ENCODE measurements at places on chromosomes 1 and 21.

DNA sequence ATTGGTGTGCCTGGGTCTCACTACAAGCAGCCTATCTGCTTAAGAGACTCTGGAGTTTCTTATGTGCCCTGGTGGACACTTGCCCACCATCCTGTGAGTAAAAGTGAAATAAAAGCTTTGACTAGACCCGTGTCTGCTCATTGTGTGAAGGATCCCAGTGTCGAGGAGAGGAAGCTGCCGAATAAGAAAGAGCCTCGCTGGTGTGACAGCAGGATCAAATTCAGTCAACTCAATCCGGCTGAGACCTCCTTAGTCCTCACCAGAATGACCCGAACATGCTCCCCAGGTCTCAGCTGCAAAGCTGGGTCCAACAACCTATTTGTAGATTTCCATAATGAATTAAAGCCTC, 14.8 kb downstream of the CD2 start:
- DNase-seq, result no peak

DNA sequence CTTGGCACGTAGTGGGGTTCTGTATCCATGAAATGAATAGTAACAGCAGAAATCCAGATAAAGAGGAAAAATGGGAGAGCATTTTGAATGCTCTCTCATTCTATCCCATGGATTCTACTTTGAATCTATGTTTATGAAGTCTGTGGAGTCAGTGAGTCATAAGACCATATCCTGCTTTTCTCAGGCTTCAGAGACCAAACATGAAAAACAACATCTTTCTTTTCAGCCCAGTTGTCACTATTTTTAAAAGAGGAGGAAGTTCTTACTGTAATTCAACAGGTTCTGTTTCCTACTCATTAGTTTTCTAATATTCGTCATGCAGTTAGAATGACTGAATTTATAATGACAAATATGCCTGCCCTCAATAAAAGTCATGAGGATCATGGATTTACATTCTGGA, 39.4 kb upstream of the CD55 start:
- DNase-seq, result no peak

DNA sequence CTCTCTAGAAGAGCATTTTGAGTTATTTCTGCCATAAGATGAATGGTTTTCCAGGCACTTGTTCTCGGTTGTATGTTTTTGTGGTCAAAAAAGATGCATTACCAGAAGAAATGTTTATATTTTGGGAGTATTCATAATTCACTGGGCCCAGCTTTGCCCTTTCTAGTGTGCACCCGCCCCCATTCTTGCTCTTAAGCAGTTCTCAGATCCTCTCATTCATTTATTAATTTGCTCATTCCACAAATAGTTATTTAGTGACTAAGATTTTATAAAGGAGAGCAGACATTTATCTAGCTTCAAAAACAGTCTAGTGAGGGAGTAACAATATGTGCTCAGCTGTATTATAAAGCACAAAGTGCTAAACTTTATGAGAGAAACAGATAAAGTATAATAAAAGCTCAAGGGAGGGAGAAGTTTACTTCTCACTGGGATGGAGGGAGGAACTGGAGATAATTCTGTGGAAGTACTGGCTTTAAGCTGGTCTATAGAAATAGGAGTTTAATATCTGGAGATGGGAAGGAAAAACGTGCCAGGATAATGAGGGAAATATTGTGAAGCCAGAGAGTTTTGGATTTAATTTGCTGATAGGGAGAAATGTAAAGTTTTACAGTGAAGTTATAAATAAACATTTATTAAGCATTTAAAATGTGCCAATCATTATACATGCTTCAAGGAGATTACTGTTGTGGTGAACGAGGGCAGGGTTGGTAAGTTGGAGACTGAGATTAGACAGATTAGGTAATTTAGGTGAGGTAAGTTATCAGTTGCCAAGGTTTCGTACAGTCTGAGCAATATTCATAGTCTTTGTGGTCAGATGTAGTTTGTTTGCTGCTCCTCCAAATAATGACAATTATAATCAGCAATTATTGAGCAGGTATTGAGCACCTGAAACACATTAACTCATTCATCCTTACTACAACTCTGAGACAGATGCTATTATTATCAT, 9.1 kb upstream of the MACF1 start:
- no peak for DNase-seq

DNA sequence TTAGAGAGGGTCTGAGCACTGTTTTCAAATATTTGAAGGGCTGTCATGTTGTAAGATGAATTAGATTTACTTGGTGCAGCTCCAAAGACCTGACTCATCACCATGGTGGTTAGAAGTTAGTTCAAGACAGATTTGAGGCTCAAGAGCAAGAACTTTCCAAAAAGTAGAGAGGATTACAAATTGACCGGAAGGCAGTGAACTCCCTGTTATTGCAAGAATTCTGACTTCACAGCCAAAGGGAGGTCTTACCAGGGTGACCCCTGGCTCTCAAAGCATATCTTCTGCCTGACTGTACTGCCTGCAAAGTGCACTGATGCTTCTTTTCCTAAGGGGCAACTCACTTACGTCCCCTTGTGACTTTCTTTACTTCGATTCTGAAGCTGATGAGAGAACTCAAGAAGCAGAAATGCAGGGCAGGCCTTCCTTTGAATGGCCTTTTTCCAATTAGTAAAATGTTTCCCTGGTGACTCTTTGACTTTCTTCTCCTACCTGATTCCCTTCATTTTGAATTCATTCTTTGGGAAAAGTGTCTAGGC, 86.4 kb downstream of the NAV1 start:
- no peak for DNase-seq

Data from midbrain (tissue), 1 donor.